ENCODE measurements at places on chromosomes 4 and X.

DNA sequence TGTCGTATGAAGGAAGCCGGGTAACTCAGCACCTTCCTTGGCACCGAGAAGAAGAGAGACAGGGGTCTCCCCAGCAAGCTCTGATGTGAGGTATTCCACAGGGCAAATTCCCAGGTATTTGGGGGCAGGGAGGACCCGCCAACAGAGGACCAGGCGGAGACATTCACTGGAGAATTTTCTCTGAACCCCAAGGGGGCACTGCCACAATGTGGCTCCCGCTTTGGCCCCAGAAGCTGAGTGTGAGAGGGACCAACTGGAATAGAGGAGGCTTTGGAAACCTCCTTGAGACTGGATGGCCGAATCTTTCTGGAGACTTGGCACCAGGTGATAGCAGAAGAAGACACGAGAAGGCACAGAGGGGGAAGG lies 735 bp upstream of the GABRE start:
- no peak for DNase-seq

- DNase-seq, result no peak
Measured at GRCh38 chrX:154750301-154751202, at the start of gene GAB3. GAB3 (minus strand) TSS chrX:154751077; CDS start chrX:154751025, 52 bp downstream.

DNA sequence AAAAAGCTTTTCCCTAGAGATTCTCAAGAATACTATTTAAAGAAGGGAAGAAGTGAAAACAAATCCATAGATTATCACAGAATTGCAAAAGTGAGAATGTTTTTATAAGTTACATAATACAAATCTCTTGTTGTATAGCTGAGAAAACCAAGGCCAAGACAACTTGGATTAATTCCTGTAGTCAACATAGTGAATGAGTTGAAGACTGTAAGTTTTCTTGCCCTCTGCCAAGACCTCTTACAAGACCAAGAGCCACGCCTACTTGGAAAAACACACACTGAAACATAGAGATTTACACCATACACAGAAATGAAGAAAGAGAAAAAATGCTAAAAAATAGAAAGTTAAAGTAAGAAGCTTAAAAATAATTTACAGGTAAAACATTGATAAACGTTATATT lies 2024.0 kb downstream of the PCDH7 start:
- DNase-seq, result no peak

DNA sequence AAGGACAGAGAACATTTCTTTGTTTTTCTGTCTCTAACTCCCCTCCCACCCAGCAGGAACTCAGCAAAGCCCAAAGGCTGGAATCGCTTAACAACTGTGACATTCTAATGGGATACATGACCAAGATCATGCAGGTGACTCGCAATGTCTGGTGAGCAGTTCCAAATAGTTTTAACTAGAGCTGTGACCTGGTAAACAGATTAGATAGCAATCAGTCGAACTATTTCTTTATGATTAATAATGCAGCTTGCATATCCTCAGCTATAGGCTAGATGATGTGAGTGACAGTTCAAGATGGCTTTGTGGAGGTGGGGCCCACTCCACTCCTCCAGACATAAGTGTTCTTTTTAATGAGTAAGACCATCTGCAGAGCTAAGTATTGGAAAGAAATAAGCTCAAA lies 20.0 kb upstream of the GABRE start:
- DNase-seq, result no peak

GRCh38 chrX:49175435-49176274 lies 4.0 kb downstream of the PLP2 start:
- no peak for DNase-seq

- DNase-seq, result no peak
Measured at GRCh38 chr4:2534904-2535375, 1.5 kb upstream of the FAM193A start.

DNA sequence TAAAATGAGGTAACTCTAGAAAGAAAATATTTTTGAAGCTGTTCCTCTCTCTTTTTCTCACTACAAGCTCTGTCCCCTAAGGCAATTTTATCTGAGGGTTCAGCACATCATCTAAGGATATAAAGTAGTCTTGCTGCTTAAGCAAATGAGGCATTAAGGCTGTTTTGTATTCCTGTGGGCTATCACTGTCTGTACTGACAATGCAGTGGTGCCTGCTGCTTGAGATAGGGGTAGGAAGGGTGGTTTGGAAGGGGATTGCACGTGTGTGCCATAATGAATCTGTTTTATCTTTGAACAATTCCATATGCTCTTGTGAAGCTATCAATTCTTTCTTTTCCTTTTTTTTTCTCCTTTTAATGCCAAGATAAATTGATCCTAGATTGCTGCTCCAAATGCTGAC lies 128.0 kb upstream of the ATOH1 start:
- DNase-seq, result no peak

- no peak for DNase-seq
Measured at GRCh38 chrX:109954333-109954732, 48.6 kb upstream of the TMEM164 start.

GRCh38 chrX:70755850-70756249 lies 152.7 kb downstream of the TEX11 start:
- no peak for DNase-seq

DNA sequence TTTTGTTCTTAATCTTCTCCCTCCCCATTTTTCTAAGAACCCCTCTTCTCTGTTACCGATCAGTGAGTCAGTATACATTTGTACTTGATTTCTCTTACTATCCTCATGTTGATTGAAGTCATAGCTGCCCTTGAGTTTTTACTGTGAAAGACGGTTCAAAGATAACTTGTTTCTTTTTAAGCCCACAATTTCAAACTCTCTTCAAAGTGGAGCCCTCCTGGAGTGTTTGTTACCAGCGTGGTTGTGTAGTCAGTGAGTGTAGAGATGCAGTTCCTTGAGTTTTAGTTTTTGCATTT lies 7.9 kb downstream of the PPP1R3F start:
- DNase-seq, result no peak

GRCh38 chr4:71229477-71230270 lies 109.1 kb upstream of the SLC4A4 start:
- DNase-seq, result no peak

DNA sequence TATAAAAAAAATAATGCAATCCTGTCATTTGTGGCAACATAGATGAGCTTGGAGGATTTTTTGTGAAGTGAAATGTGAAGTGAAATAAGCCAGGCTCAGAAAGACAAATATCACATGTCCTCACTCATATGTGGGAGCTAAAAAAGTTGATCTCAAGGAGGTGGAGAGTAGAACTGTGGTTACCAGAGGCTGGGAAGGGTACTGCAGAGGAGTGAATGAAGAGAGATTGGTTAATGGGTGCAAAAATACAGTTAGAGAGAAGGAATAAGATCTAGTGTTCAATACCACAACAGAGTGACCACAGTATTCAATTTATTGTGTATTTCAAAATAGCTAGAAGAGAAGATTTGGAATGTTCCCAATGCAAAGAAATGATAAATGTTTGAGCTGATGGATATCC lies 13.4 kb upstream of the ZCCHC18 start:
- DNase-seq, result no peak
